ENCODE measurements at places on chromosomes 16 and 17. TPM values are rescaled to one million over a fixed set of nuclear protein-coding genes. Genes with fewer than 3 reads are reported as not detected.
A peak's percentile ranks its signal among the peaks of the same experiment; 100 is the strongest.

Gene WSCD1
- total RNA-seq, result 0.13 TPM

Gene PRSS36
- 0.44 TPM for total RNA-seq

Gene AP1G1
- 80.4 TPM for total RNA-seq

Gene TEX19
- not detected for total RNA-seq

Gene C16orf92
- not detected for total RNA-seq

Gene PLXDC1
- 2.5 TPM for total RNA-seq

Gene CA7
- total RNA-seq, result not detected

GRCh38 chr16:17977260-17977659, 359.3 kb downstream of the NPIPA8 start:
- no peak for DNase-seq

DNA sequence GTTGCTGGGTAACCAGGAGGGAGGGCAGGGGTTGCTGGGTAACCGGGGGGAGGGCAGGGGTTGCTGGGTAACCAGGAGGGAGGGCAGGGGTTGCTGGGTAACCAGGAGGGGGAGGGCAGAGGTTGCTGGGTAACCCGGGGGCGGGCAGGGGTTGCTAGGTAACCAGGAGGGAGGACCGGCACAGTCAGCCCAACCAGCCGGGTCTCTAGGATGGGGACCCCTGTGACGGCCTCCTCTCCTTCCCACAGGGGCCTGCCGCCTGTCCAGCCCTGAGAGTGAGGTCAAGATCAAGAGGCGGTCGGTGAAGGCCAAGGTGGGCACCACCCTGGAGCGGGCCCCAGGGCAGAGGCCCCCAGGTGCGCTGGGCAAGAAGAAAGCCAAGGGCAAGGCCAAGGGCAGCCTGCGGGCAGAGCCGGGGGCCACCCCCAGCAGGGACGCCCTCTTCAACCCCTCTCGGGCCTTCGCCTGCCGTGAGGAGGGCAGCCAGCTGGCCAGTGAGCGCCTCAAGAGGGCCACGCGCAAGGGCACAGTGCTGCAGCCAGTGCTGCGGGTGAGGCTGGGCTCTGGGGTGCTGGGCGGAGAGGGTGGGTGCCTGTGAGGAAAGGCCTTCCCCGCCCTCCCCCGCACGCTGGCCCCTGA, 54.6 kb downstream of the ACTG1 start:
- DNase-seq, result no peak

- no peak for DNase-seq
Measured at GRCh38 chr17:72692676-72693075, 399.8 kb downstream of the SLC39A11 start.

DNA sequence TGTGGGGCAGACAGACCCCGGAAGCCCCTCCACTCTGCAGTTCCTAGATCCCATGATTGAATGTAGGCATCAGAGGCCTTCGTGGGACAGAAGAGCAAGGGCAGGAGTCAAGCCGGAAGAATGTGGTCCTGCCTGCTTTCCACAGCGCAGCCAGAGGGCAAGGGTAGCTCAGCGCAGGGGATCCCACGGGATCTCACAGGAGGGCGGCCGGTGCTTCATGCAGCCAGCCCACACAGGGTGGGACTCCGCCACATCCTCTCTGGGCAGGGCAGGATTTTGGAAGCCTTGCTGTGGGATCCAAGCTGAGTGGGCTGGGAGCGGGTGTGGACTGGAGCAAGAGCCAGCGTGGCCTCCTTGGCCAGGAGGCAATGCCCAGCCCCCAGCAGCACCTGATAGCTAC, 13.0 kb downstream of the KATNB1 start:
- no peak for DNase-seq

DNA sequence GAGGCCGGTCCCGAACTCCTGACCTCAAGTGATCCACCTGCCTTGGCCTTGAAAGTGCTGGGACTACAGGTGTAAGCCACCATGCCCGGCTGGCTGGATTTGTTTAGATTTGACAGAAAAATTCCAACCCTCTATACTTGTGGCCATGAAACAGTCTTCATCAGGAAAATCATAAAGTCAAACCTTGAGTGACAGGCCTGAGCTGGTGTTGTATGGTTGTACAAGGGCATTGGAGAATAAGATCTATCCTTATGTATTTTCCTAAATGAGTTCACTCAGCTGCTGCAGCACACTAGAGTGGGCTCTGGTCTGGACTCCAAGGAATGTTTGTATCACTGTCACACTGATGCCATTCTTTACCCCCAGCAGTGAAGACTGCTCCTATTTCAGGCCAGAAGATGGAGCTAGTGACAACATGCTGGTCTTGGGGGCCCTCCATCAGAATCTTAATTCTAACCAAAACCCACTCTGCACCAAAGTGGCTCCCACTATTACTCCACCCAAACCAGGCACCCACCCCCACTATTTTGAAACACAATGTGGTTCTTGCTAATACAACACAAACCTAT, 27.4 kb downstream of the SNX11 start:
- no peak for DNase-seq

GRCh38 chr17:63740464-63741142, 996 bp downstream of the STRADA start:
- DNase-seq, result peak; percentile 13

GRCh38 chr16:77885571-77886295, 97.4 kb downstream of the VAT1L start:
- no peak for DNase-seq

- no peak for DNase-seq
Measured at GRCh38 chr16:16971042-16971441, 499.7 kb downstream of the XYLT1 start.

- DNase-seq, result no peak
Measured at GRCh38 chr17:56887105-56887504, 26.7 kb downstream of the TRIM25 start.

DNA sequence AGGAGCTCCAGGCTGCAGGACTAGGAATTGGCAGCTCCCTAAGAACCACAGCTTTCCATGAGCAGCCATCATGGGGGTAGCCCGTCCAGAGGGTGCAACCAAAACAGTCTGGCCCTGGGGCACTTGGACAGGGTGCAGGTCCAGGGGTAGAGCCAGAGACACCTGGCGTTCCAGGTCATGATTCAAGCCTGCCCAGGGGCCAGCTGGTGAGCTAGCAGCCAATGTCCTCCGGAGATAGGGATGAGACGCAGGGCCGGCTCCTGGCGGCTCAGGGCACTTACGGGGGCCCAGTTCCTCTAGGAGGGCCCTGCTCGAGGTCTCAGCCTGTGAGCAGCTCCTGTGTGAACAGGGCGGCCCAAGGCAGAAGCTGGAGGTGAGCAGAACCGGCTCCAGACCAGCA, 22.1 kb downstream of the PIEZO1 start:
- DNase-seq, result no peak

DNA sequence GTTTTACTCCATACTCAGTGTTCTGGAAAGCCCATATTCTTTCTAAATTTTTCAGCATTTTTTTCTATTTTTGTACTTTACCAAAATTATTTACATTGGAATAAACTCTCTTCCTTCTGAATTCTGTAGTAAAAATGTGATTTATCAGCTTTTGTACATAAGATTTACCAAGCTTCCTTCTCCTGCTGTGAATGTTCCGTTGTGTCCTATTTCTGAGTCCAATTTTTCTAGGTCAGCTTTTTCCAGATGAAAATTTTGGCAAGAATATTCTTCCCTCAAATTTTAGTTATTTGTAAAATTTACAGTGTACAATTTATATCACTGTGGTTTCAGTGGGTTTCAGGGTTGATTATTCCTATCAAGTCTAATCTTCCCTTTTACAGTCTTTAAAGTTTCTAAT, 27.5 kb downstream of the ASPA start:
- no peak for DNase-seq

DNA sequence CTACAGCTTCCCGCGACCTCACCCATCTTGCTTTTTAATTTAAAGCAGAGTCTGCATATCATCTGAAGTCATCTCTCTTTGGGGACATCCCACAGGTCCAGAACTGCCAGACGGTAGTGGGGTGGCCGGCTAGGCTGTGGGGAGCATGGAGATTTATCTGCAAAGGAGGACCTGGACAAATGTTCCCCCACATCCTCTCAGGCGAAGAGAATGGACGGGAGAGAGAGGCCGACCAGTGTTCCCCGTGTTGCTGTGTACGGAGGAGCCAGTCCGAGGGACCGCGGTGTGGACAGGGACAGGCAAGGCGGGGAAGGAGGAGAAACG, 665 bp upstream of the MT1M start:
- no peak for DNase-seq

DNA sequence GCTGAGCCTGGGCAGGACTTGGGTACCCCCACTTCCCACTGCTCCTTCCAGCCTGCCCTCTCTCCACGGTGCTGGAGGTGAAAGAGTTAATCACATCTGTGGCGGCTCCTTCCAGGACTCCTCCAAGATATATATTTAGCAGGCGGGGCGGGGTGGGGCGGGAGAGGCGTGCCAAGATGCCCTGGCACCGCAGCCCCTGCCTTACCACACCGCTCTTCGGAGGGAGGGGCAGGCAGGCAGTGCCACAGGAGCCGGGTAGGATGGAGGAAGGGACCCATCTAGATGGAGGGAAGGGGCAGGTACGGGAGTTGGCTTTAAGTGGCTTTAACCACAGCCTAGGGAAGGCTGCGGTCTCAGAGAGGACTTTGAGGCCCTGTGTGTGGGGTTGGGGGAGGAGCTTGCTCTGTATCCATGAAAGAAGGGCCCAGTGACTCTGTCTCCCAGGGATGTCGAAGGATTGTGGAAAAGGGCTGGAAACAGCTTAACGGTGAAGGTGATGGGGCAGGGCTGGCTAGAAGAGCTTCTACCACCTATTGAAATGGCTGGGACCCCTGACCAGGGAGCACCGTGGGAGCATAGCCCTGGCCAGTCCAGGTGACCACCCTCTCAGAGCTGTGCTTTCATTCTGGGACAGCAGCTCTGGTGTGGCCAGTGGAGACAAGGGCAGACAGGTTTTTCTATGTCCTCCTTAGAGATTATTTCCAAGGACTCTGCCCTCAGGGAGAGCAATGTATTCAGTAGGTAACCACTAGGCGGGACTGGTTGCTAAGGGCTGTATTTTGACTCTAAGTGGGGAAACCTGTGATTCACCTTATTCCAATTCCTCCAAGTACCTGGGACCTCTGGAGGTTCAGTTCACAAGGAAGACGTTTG, 13.0 kb downstream of the GPR142 start:
- DNase-seq, result no peak
